ENCODE measurements at places on chromosomes 7 and 10.
A peak's percentile ranks its signal among the peaks of the same experiment; 100 is the strongest.

- no peak for DNase-seq
Measured at GRCh38 chr7:24690251-24690650, 67.0 kb downstream of the GSDME start.

DNA sequence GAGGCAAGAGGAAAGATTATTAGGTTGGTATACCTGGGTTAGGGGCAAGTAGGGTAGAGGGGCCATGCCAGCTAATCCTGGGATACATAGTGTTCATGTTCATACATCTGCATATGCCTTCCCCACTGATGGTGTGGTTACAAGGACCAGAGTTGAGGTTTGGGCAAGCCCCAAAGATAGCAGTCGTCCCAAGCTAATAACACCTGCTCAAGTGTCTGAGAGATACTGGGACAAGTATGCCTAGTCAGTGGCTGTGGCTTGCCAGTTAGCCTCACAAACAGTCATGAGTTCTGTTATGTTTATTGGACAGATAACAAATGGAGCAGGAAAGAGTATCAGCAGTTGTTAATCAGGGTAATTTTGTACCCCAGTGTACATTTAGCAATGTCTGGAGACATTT, 139.6 kb downstream of the ADAM22 start:
- DNase-seq: no peak

DNA sequence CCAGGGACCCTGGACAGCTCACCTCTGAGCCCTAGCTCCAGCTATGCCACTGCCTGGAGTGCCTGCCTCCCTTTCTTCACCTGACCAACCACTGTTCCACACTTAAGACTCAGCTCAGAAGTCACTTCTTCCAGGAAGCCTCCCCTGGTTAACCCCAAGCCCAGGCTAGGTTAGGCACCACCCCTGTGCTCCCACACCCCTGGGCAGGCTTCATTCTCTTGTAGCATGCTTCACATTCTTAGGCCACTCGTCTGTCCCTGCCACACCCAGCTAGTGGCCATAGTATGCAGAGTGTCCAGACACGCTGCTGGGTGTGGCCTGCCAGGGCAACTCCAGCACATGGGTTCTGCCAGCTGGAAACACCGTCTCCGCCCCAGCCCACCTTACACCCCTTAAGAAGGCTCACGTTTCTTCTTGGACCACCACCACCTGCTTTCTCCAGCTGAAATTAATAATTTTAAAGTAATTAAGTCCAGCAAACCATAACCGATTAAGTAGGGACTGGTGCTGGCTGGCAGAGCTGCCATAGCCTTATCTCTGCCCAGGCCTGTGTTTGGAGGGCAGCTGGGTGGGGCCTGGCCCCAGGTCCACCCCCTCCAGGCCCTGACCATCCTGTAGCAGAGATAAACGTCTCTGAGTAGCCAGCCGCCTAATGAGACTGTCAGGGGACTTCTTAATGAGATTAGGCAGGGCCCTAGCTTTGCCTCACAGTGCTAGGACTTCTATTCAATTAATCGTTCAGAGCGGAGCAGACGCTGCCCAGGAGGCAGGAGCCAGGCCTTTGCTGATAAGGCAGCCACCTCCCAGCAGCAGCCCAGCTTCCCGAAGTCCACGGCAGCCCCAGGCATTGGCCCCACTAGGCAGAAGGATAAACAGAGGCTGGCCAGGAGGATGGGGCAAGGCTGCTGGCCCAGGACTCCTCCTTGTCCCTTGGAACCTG, 20.5 kb downstream of the GRID1 start:
- DNase-seq: peak; percentile 73

DNA sequence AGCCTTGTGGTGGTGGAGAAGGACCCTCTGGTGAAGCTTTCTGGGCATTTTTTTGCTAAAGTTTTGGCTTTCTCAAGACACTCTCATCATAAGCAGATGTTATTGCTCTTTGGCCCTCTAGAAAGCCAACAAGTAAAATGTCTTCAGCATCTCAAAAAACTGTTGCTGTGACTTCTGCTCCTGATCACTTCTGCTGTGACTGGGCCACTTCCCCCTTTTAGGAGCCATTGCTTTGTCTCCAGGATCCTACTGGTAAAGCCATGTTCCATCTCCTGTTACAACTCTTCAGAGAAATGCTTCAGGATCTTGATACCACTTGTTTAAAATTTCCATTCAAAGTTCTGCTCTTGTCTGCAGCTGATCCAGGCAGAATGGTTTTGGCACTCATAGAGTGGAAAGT, 10.9 kb downstream of the PARP12 start:
- no peak for DNase-seq

DNA sequence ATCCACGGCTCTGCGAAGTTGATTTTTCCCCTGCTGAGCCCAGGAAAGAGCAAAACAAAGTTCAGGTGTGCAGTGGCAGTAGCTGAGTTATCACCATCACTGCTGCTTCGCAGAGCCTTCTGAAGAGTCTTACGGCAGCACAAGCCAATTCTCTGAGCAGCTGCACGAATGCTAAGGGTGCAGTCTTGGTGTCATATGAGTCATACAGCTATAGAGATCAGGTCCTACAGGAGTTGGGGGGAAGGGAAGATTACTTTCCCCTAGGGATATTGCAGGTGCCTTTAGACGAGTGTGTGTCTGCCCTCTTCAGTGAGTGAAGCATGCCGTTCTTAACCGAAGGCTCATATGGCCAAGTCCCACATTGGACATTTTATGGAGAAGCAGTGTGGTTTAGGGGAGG, 227.8 kb downstream of the CELF2 start:
- DNase-seq: peak; percentile 4

GRCh38 chr10:29608062-29608461, 26.7 kb downstream of the SVIL start:
- no peak for DNase-seq
